Stimulated activated CD8-positive, alpha-beta memory T cell treated with anti-CD3 and anti-CD28 coated beads, Interleukin-15, amount 100 ng/mL, for 48 hours (primary cell): ENCODE measurements at places on chromosomes 5 and 9.

DNA sequence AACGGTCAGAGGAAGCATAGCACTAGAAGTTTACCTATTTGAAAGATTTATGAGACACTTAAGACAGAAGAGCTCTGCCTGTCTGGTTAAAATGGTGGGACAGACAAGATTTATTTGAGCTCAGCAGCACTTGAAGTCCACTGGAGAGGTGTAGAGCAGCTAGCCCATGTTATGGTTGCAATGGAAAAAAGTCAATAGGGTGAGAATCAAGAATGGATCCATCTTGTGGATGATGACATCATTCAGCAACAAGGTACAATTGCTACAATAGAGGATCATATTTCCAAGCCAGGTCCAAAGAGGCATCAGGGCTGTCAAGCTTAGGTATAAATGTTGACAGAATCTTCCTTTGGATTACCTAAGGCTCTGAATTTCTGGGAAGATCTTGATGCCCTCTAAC is 21.1 kb upstream of the ZNF131 start:
- no peak for DNase-seq

DNA sequence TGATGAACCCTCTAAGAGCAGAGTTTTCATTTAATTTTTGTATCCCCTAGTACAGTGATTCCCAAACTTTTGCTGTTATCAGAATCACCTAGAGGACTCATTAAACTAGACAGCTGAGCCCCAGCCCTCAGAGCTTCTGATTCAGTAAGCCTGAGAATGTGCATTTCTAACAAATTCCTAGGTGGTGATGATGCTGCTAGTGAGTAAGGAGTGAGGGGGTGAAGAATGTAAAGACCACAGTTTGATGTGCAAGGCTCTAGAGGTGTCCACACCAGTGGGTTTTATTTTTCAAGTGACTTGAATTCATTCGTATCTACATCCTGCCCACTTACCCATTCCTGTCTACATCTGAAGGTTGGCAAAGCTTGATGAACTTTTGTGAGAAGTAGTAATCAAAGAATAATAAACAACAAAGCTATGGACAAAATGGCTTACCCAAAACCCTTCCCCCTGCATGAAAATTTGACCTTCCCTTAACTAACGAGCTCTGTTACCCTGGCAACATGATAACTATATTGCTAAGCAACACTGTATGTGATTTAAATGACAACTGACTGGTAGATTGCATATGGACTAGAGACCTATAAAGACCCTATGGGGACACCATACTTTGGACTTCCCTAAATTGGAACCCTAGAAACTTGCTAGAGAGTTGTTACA is 35.2 kb downstream of the DTWD2 start:
- DNase-seq = no peak

DNA sequence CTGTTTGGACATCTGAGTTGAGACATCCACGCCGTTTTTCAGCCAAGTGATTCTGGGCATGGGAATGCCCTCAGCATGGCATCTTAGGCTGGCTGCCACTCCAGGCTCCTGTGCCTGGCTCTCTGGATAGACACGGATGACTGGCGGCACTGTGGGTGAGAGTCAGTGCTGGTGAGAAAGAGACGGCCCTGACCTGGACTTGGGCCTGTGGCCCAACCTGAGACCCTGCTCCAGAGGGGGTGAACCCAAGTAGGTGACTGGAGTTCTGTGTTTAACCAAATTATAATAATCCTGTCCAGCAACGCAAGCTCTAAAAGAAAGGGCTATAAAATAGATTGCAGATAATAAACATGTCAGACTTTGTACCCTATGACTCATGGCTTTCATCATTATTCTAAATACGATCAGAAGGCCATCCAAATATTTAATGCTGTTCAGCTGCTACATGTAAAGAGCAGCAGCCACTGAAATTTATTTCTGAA is 173.9 kb downstream of the HSPA4 start:
- no peak for DNase-seq

- no peak for DNase-seq
These were observed 87.3 kb downstream of the LIFR start for GRCh38 chr5:38468978-38469706.

DNA sequence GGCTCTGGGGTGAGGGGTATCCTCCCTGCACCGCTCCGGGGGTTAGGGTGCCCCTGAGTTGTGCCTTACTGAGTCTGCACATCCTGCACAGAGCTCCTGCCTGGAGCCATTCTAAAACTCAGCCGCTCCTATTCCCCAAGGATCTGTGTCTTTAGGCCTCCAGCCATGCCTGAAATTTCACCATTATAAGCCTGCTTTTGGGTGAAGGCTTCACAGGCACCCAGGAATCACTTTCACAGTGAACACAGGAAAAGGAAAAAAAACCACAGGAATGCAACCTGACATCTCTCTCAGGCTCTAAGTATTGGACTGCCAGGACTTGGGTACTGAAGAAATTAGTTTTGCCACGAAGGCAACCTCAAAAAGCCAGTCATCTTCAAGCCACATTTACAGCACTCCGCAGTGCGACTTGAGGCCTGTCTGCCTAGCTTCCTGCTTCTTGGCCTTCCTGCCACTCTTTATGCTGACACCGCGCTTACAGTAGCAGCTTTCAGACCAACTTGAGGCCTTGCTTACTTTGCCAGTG is 30.9 kb downstream of the GALNT10 start:
- peak; percentile 28 for DNase-seq

GRCh38 chr9:75065510-75065909 is 22.4 kb downstream of the NMRK1 start:
- no peak for DNase-seq

GRCh38 chr5:143044265-143044664 is 274.1 kb downstream of the ARHGAP26 start:
- no peak for DNase-seq

DNA sequence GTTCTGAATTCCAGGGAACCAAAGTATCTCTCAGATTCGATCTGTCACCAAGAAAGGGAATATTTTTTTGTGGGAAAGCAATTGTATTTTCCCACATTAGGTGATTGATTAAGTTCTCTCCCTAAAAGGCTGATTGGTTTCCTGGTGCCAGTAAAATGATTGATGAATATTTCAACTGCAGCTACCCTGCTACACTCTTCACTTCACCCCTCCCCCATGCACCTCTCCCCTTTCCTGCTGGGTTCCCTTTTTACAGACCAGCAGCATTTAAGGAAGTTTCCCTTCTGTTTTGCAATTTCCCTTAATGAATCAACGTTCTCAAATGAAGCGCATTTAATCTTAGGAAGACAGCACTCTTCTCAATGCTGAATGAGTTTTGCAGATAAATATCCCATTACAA is 13.1 kb downstream of the NR6A1 start:
- no peak for DNase-seq

DNA sequence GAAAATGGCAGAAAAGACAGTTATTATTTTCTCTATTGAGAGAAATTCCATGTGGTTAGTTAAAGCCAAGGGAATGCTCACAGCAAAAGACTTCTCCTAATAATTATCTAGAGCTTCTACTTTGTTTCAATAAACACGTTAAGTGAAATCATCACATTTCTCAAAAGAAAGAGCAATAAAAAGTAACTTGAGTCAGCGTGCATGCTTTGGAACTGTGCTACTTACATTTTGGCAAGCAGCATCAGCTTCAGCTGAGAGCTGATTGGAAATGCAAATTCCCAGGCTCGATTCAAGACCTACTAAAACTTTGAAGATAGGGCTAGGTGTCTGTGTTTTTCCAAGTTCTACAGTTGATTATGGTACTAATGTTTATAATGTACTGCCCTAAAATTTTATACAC is 132.1 kb downstream of the CDH18 start:
- no peak for DNase-seq

DNA sequence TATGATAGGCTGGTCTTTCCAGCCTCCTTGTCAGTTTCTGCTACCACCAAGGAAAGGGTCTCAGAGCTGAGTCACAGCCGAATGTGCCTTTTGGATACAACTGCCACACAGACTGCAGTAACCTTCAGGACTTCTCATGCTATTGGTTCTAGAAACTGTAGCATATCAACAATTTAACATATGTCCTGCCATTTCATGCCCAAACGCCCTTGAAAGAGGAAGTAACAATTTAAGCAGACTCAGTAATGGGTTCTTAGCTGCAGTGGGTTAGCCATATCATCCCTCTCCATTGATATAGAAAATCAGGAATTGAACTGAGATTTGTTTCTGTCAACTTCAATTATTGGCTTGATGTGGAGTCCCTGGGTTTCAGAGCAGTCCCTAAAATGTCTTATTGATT is 4.1 kb upstream of the CLK4 start:
- no peak for DNase-seq

DNA sequence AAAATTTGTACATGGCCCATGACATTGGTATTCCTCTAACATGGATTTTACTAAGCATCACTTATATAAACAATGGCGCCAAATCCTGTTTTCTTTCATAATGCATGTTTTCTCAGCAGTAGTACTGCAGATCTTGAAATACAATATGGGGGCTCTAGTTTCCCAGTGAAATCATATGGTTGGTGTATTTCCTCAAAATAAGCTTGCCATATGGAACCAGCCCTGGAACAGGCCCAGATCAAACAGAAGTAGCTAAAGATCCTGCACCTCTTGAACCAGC is 163.9 kb downstream of the ZNF608 start:
- DNase-seq = no peak

GRCh38 chr5:94746731-94747124 is 128.3 kb downstream of the SLF1 start:
- no peak for DNase-seq

DNA sequence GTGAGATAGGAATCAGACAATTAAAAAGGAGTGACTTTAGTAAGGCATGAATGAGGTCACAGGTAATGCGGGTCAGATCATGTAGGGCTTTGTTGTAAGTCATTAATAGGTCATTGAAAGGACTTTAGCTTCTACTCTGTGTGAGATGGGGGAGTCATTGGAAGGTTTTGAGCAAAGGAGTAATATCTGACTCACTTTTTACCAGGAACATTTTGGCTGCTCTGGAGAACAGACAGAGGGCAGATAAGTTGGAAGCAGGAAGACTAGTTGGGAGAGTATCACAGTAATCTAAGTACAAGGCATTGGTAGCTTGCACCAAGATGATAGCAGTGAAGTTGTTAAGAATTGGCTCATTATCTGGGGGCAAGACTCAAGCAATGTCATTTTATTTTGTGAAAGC is 37.4 kb downstream of the KIF2A start:
- DNase-seq = no peak

DNA sequence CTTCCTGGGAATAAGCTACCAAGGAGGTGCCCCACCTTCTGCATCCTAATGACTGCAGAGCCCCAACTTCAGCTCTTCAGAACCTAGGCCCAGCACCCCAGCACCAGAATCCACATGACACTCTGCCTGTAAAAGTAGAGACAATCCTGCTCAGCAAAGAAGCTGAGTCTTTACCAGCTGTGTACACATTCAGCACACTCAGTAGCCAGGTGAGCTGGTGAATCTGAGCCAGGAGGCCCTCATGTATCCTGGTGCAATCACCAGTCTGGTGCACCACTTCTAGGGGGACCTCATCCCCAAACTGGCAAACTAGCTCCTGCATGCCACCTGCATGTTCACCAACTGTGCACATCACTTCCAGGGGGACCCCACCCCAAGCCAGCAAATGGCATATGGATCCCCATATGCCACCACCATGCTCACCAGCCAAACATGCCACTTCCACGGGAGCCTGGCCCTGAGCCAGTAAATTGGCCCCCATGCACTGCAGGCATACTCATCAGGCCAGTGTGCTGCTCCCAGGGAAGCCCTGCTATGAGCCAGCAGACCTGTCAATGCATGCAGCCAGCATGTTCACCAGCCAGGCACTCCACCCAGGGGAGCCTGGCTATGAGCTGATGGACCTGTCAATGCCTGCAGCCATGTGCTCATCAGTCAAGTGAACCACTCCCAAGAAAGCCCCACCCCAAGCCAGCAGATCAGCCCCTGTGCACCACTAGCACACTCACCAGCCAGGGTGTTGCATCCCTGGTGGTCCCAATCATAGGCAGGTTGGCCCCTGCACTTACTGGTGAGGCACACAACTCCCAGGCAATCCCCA is 15.6 kb upstream of the BTNL9 start:
- no peak for DNase-seq

DNA sequence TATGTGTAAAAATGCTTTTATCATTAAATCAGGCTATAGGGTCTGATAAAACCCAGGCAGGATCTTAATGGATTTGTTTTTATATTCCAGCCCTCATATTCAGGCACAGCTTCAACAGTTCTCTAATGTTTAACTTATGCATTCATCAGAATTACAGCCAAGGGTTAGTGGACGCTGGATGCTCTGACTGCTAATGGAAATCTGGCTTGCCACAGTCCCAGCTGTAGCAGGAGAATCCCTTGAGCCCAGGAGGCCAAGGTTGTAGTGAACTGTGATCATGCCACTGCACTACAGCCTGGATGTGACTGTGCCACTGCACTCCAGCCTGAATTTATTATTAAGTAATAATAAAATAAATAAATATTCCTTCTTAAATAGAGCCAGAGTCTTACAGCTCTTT is 98.0 kb downstream of the SLC25A46 start:
- DNase-seq = no peak

GRCh38 chr9:107838766-107839165 is 349.2 kb upstream of the KLF4 start:
- DNase-seq = no peak

DNA sequence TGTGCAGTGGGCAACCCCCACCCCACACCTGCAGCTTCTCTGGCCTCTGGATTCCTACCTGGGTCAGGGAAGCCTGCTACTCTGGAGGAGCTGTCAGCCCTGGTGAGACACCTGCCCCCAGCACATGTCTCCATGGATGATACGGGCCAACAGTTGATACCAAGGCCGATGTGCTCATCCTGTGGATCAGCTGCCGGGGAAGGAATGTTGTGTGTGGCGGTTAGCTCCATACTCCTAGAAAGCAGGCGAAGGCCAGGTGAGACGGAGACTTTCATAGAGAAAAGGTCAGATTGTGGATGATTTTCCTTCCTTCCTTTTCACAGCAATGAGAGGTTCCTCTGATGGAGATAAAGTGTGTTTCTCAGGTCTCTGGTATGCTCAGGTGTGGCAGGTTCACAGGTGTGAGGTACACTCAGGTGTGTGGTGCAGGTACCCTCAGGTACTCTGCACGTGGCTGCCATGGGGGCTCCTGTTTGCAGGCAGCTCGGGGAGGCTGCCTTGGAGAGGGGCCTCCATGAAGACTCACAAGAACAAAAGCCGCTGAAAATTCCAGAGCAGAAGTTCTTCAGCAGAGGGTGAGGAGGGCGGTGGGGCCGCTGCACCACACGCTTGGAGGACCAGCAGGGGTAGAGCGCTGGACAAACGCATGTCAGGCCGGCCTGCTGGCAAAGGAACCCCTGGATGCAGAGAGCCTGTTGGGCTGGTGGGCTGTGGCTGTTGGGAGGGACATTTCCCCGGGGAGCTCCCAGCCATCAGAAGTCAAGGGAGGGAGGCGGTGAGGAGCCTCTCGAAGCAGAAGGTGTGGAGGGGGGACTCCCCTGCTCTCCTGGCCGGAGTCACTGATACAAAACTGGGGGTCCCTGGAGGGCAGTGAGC is 5.1 kb upstream of the AHRR start:
- DNase-seq = no peak

GRCh38 chr9:109473329-109473728 is 24.8 kb downstream of the PTPN3 start:
- DNase-seq = no peak

DNA sequence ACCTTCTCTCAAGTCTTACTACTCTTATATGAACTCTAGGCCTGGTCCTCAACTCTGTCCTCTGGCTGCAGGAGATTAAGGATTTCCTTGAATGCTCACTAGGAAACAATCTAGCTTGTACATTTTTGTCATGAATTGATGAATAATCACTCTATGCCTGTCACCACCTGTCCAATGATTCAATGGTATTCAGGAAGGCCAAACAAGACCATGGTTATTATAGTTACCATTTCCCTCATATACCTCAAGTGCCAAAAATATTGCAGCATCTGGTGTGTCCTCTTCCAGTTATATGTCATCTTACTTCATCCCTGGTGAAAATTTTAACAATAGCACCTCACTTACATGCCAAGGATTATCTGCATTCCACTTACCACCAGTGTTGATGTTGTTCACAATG is 179.0 kb upstream of the MOCS2 start:
- no peak for DNase-seq
